Stomach (tissue), 19 donors: ENCODE measurements at places on chromosomes 6 and 20.

DNA sequence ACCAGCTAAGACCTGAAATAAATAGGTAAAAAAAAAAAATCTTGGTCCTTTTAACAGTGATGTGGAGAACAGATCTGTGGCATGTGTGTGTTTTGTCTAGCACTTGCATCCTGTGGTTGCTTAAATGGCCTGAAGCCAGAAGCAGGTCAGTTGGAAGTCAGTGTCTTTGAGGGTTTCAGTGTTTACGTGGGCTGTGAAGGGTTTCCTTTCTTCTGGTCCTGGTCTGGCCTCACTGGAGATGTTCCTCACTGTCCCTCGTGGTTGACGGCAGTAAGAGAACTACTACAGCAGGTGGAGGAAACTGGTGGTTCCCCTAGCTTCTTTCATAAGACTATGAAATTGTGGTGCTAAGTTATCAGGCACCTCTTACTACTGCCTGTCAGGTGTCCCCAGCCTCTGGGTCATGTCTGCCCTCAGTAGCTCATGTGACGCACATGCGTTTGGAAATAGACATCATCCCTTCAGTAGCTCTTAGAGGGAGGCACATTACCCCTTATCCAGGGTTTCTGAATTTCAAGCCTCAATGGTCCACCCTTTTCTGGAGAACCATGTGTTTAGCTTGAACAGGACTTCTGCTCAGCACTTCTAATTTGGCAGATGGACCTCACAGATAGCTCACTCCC, 59.4 kb upstream of the SCP2D1 start:
- DNase-seq = no peak

DNA sequence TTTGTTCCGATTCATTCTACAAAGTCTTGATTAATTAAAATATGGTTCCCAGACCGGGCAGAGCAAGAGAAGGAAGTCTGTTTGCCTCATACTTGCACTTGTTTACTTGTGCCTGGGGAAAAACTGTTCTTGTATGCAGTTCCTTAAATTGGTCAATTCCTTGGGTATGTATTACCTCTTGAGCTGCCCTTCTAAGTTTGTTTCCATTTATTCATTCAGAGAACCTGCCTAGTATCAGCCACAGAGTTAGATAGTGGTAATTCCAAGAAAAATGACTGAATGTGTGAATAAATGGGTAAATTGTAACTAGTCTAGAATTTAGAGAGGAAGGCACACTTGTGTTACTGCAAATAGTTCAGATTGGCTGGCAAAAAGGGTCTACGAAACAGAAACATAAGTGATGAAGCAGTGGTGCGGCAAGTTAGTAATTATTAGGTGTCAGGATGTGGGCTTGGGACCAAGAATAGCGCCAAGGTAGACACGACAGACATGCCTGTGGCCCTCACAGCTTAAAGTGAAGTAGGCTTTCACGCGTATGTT, 525 bp upstream of the MAK start:
- DNase-seq = no peak

GRCh38 chr6:136103763-136104311, 146.3 kb downstream of the MTFR2 start:
- peak; percentile 66 for DNase-seq

DNA sequence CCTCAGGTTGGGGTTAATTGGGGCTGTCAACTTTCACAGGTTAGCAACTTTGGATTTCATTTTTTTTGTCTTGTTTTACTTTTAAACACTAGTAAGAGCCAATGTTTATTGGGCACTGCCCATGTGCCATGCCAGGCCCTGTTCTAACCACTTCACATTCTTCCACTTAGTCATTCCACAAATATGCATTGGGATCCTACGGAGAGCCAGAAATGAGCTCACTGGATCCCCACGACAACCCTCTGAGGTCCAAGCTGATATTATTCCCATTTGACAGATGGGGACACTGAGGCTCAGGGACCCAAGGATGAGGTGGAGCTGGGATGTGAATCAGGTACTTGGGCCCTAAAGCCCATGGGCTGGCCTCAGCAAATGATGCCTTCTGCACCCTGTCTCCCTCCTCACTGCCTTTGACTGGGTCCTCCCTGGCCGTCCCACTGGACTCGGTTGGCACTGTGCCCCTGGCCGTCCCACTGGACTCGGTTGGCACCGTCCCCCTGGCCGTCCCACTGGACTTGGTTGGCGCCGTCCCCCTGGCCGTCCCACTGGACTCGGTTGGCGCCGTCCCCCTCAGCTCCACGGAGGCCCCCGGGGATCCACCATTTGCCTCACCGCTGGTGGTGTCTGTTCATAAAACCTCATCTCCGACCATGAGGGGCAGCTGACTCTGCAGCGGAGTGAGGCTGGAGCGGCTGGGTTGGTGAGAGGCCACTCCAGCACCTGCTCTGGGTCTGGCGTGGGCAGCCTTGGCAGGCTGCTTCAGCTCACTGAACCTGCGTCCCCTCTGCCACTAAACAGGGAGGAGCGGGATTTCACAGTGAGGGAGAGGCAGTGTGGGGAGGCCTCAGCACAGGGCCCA, 4.8 kb upstream of the PMEPA1 start:
- DNase-seq = no peak

GRCh38 chr20:24131281-24131680, 142.7 kb upstream of the GGTLC1 start:
- DNase-seq = no peak

- DNase-seq = peak; percentile 20
These were observed 131.6 kb upstream of the TOP1 start for GRCh38 chr20:40896814-40897700.

DNA sequence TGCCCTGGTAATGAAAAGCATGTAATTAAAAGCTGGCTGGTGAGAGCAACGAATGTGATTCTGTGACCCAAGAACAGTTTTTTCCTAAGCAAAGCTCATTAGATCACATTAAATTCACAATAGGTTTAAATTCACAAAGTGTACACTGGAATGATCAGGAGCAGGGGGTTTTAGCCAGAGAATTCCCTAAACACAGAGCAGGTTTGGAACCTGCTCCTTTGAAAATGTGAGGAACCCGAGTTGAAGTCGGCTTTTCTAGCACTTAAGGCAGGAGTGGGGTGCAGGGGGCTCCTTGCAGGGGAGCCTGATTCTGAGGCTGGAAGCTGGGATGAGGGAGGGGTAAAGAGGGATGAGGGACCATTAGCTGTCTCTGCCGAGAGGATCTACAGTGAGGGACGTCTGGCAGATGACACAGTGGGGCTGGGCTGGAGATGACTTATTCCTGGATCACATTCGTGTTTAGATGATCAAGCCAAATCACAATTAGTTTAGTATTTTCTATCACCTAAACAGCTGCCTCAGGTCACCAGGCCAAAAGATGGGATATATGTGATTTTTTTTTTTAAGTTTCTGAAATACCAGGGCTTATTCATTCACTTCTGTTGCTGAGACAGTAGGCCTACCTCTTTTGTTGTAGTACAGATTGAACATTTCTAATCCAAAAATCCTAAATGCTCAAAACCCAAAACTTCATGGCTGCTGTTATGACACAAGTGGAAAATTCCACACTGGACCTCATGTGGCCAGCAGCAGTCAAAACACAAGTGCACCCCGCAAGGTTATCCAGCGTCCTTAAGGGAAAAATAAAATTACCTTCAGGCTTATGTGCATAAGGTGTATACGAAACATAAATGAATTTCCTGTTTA, 93.1 kb upstream of the HIVEP1 start:
- DNase-seq = no peak

DNA sequence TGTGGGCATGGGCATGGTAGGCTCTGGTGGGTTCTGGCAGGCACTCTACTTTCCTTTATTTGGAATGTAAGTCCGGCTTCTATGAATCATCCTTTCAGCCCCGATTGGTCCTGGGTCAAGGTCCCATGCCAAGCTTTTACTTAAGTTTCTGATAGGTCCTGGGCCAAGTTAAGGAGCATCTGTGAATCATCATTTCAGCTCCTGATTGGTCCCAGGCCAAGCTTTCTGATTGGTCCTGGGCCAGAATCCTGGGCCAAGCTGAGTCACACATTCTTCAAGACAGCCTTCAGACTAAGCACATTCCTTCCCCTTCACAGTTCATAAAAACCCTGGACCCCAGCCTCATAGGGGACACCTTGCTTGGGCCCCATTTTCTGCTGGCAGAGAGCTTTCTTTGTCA, 231.0 kb upstream of the EYS start:
- DNase-seq = no peak

DNA sequence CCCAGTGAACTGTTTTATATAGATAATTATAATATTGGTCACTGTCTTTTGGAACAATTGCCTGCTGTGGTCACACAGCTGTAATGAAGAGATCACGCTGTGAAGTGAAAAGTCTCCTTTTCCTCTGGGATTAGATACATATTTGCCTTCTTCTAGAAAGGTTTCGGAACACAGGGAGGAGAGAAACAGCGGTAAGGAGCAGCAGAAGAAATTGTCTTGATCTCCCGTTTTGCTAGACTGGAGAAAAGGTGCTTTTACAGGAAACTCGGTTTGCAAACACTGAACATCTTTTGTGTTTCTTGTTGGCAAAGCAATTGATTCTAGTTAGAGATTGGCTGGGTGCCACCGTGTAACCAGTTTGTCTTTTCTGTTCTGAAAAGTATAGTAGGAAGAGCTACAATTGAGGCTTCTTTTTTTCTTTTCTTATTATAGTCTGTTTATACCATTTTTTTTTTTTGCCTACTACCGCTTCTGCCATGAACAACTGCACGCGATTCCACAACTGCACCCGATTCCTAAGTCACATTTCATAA, 404.1 kb upstream of the ID4 start:
- peak; percentile 50 for DNase-seq

DNA sequence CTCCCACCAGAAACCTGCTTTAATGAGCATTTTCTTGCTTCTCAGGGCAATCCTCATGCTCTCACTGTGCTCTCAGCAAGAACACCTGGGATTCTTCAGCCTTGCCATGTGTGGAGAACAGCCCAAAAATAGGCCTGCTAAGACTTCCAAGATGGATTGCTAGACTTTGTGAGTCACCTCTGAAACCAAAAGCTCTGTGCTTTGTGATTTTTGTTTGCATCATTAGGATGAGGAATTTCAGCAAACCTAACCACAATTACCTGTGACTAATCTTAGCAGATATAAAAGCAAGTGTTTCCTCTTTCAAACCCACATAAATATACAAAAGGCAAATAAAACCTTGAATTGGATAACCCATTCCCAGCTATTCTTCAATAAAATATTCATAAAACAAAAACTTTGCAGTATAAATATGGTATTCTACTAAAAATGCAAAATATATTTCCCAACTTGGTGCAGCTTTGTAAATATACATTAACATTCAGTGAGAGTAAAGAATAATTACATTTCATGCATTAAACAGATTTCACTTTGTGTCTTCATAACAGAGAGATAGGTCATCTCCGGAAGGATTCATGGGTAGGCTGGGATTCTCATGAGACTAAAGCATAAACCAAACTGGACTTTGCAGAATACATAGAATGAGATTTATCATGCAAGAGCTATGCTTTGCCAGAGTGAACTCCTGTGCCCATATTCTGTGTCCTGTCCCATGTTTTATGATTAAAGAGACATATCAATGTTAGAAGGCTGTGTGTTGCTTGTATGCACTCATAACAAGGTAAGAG, 33.5 kb downstream of the TPBG start:
- no peak for DNase-seq

DNA sequence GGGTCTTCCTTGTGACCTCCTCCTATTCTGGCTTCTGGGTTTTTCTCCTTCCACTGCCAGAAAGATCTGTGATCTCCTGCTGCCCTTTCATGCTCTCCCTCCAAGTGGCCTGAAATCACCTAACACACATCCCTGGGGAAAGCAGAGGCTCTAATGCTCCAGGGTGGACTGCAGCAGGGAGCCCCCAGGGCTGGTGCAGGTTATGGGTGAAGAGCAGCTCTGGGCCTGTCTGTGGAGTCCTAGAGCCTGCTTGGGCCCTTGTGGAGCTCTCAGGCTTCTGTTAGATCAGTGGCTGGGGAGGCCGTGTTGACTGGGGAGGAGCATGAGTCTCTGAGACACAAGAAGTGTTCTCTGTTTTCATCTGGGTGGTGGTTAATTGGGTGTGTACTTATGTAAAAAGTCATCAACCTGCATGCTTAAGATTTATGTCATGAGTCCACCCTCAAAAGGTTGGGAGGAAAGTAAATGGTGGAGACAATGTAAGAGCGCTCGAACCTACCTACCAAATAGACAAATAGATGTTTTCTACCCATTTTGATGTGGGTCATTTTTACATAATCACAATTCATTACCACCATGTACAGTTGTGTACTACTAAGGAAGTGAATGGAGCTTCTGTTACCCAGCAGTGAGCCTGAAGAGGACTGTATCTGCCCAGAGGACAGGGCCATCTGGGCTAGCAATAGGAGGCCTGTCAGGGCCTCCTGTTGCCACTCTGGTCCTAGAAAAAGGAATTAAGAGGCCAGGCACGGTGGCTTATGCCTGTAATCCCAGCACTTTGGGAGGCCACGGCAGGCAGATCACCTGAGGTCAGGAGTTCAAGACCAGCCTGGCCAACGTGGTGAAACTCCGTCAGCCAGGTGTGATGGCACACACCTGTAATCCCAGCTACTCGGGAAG, 32.0 kb upstream of the RNF8 start:
- no peak for DNase-seq

DNA sequence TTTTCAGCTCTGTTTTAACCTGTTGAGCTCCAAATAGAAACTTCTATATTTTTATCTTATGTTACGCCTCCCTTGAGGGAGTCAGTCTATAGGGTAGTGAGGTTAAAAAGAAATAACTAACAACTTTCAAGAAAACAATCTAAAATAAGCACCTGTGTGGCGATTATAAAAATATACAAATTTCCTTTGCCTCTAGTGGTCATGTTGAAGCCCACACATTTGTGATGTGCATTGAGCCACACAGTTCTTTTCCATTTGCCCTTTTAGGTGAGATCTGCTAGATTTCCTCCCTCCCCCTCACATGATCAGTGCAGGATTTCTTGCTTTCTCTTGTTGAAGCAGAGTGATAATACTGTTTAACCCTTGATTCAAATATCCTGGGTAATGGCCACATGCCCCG, 84.2 kb downstream of the MYB start:
- DNase-seq = no peak

- no peak for DNase-seq
These were observed 626.3 kb downstream of the TENT5A start for GRCh38 chr6:81126150-81126549.

GRCh38 chr20:44959082-44959637, 1.0 kb downstream of the TOMM34 start:
- peak; percentile 16 for DNase-seq

DNA sequence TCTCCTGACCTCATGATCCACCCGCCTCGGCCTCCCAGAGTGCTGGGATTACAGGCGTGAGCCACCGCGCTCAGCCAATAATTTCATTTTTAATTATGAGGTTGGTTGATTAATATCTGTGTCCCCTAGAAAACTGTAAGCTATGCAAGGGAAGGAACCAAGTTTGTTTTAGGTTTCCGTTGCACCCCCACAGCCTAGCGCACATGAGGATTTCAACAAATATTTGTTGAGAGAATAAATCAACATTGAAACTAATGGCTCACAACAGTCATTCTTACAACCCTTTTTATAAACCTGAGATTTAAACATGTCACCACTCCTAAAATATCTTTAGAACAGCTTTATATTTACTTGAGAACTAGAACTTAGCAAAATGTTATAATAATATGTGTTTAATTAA, 114.0 kb upstream of the CARMIL1 start:
- no peak for DNase-seq

- no peak for DNase-seq
These were observed 44.7 kb upstream of the MDGA1 start for GRCh38 chr6:37742401-37742760.
